Stimulated activated CD4-positive, alpha-beta T cell treated with anti-CD3 and anti-CD28 coated beads, Interleukin-2, amount 100 ng/mL, for 24 hours (primary cell): ENCODE measurements at places on chromosomes 11 and 22.

GRCh38 chr22:25892678-25893077 lies 150.7 kb downstream of the MYO18B start:
- DNase-seq: no peak

DNA sequence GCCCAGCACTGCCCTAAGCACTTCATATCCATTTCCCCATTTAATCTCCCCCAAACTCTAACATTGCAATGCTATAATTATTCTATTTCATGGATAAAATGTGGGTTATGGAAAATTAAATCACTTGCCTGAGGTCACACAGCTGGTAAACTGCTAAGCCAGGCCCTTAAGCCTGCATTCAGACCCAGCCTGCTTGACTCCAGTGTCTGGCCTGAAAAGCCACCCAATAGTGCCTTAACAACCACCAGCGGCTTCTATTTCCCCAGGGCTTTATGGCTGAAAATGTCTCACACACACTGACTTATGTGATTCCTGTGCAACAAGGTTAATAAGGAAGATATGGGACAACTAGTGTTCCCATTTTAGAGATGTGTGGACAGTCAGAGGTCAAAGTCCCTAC lies 178.5 kb upstream of the SNX19 start:
- no peak for DNase-seq

DNA sequence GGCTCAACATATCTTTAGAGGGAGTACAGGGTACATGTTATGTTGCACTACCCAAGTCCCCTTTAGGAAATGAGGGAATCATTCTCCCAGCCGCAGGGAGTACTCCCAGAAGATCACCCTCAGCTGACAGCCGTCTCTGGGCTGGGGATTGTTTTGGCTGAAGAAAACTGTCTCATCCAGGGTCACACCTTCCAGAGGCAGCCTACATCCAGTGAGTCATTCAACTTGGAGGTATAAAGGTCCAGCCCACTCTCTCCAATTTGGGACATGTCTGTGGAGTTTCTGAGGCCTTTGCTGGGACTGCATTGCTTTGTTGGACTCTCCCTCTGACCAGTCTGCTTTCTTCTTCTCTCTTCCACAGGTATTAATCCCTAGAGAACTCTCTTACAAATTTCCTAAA lies 42.1 kb downstream of the RASSF10 start:
- DNase-seq: no peak

GRCh38 chr11:7490535-7490934 lies 5.2 kb downstream of the OLFML1 start:
- DNase-seq: no peak

DNA sequence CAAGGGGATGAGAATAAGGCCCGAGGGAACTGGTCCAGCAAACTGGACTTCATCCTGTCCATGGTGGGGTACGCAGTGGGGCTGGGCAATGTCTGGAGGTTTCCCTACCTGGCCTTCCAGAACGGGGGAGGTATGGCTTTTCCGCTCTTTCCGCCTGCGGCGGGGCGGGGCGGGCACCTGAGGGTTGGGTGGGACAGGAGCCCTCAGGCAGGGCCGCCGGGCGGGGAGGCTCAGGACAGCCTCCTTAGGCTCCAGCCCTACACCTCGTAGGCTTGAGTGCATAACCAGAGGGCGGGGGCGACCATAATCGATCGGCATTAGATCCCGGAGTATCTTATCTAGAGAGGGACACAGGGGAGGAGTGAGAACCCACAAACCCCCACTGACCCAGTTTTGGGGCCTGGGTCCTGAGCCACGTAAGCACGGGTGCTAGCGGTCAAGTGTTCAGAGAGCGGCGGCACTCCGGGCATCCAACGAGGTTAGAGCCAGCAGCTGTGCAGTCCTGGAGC lies 4.9 kb downstream of the SLC6A5 start:
- no peak for DNase-seq

DNA sequence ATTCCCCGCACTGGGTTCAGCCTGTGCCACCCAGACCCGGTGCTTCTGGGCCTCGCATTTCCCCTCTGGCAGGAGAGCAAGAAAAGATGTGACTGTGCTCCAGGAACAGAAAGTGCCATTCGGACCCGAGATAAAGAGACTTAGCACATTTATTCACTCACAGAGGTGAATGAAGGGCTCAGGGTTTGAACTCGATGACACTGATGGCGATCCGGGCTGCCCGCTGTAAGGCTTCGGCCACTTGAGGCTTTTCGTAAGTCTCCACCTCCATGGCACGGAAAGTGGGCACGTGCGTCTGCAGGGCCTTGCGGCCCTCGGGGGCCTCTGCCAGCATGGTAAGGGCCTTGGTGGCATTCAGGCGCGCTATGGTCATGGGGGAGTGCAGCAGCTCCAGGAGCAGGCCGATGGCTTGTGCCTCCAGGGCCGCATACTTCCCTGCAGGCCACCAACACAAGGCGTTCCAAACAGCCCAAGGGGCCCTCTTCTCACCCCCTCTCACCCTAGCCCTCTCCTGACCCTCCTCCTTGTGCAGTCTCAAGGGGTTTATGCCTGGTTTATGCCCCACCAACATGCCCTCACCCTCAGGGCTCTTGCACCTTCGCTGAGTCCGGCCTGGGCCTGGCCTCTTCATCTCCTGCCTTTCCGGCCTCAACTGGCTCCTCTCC lies 10.9 kb upstream of the GNAZ start:
- DNase-seq: no peak

- DNase-seq: no peak
These were observed 581 bp upstream of the FBXO3 start for GRCh38 chr11:33774736-33775466.

- DNase-seq: no peak
These were observed 103.7 kb downstream of the PICALM start for GRCh38 chr11:85965202-85965601.

DNA sequence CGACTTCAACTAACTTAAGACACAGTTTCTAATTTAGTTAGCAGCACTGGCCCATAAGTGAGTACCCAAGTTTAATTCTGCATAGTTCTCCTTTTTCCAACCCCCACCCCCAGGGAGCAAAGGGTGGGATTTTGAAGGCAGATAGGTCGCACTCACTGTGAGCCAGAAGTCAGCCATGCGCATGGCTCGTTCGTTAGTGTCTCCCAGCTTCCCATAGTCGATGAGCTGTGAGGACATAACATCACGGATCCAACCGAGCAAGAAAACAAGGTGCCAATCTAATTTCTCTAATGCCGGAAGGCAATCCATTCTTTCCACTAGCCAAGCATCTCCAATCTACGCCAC lies 577 bp downstream of the MRPL17 start:
- DNase-seq: no peak

DNA sequence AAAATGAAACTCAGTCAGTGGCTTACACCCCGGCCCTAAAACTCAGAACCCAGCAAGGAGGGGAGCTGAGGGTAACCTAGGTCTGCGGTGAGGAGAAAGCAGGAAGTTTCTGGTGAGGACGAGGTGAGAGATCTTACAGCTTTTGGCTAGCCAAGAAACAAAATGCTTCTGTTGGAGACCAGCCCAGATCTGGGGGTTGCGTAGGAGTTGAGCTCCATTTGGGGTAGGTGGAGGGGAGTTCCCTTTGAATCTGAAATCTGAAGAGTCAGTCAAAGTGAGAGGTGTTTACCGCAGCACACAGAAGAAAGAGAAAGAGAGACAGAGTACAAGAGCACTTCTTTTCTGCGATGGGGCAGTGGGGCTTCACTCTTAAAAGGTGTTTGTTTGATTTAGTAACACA lies 29.6 kb downstream of the EHF start:
- DNase-seq: peak; percentile 80
